ENCODE measurements at places on chromosomes 7 and 10.

DNA sequence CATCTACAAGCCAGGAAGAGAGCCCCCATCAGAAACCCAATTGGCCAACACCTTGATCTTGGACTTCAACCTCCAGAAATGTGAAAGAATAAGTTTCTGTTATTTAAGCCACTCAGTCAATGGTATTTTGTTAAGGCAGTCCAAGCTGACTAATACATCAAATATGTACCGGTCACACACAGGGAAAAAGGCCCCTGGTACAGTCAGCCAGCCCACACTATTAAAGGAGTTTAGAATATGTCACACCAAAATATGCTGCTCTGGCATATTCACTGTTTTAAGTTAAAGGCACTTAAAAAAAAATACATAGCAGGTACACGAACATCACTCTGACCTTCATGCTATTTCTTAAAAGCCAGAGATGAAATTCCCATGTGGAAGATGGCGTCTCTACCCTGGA, 15.2 kb upstream of the CDCA7L start:
- H3K36me3 ChIP-seq, result no peaks in the 10 kb centered on the region
- H3K4me3 ChIP-seq, result no peak overlapping the region
- peaks cover 4% of the 10 kb centered on the region for H3K4me1 ChIP-seq
- no peak overlapping the region for H3K27ac ChIP-seq
- no peak for DNase-seq

- no peaks in the 10 kb centered on the region for H3K27me3 ChIP-seq
- H3K4me1 ChIP-seq, result no peaks in the 10 kb centered on the region
- no peak overlapping the region for H3K27ac ChIP-seq
- DNase-seq, result no peak
- no peaks in the 10 kb centered on the region for H3K36me3 ChIP-seq
- H3K4me3 ChIP-seq, result no peak overlapping the region
Measured at GRCh38 chr10:113278221-113278620, 274.6 kb upstream of the HABP2 start.

DNA sequence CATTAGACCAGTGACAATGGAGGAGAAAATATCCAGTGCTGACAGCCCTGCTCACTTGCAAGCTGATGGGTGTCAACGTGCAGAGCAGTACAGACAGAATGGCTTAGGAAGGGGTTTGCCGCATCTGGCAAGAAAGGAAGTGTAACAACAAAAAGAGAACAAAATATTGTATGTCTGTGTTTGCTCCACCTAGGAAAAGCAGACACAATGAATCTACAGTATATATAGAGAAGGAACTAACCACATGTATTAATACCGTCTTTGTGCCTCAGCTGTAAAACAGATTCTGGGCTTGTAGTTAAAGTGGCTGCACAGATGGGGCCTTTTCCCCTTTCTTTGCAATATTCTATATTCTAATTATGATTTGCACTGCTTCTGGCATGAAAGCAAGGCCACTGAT, 281.1 kb upstream of the MEOX2 start:
- no peak for DNase-seq
- no peaks in the 10 kb centered on the region for H3K36me3 ChIP-seq
- no peaks in the 10 kb centered on the region for H3K27me3 ChIP-seq

DNA sequence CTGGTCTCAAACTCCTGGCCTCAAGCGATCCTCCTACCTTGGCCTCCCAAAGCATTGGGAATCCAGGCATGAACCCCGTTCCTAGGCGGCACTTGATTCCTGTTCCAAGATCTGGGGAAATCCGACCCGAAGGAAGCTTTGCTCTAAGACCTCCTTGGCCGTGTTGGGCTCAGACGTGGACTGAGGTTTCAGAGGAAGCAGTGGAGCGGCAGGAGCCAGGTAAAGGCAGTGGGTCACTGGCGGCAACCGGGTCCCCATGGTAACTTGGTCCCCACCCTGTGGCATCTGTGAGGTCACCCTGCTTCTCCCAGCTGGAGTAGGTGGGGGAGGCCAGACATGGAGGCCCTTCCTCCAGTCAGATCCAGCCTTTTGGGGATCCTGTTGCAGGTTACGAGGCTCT, at the start of gene TMEM270:
TMEM270 (plus strand) TSS at position 301 of the 400 bp plus-strand sequence; CDS start at position 337, 36 bp downstream.
- no peak for DNase-seq
- no peak within 1 kb of the TSS for H3K27ac ChIP-seq
- no peaks in the 10 kb centered on the region for H3K4me1 ChIP-seq
- H3K36me3 ChIP-seq, result no peaks in the 10 kb centered on the region
- no peak within 1 kb of the TSS for H3K4me3 ChIP-seq

DNA sequence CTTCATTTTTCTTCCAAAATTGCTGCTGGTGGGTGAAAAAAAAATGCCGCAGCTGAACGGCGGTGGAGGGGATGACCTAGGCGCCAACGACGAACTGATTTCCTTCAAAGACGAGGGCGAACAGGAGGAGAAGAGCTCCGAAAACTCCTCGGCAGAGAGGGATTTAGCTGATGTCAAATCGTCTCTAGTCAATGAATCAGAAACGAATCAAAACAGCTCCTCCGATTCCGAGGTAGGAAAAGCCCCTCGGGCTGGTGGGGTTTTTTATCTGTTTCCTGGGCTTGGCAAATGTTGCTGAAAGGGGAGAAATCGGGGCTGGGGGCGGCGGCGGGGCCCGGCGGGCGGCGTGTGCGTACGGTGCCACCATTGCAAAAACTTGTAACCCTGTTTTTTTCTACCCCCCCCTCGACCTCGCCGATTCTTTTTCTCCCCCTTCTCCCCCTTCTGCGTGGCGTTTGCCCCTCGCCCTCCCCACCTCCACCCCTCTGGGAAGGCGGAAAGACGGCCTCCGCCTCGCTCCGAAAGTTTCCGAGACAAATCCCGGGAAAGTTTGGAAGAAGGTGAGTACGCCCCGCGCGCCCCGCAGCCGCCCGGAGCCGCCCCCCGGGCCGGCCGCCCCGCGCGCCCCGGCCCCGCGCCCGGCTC, 789 bp downstream of the TCF7L2 start:
- H3K4me1 ChIP-seq, result peaks cover 22% of the 10 kb centered on the region
- DNase-seq, result peak; percentile 23
- no peaks in the 10 kb centered on the region for H3K27me3 ChIP-seq
- H3K4me3 ChIP-seq, result peak overlapping the region; percentile 83
- H3K27ac ChIP-seq, result peak overlapping the region; percentile 98

- peaks cover 13% of the 10 kb centered on the region for H3K4me1 ChIP-seq
- no peaks in the 10 kb centered on the region for H3K27me3 ChIP-seq
- H3K36me3 ChIP-seq, result no peaks in the 10 kb centered on the region
- H3K27ac ChIP-seq, result no peak overlapping the region
Measured at GRCh38 chr10:17212802-17213221, 11.3 kb upstream of the TRDMT1 start.

DNA sequence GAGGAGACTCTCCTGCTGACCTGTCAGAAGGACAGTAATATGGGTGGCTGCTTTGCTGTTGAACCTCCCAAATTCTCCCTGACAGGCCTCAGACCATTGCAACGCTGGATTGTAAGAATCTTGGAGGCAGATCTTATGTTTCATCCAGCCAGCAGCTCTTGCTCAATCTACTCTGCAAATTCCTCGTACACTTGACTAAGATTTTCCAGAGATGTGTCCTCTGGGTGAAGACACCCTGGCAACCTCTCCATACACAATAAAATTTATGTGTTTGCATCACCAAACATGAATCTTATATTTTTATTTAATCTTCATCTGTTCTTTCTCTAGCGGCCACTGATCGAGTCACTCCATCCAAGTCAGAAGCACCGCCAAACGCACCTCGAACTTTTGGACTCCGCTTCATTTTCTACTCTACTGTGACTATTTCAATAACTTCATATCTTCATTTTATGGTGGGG, 623.1 kb downstream of the ACTR3B start:
- no peak overlapping the region for H3K27ac ChIP-seq
- H3K27me3 ChIP-seq, result no peaks in the 10 kb centered on the region
- no peaks in the 10 kb centered on the region for H3K4me1 ChIP-seq
- H3K36me3 ChIP-seq, result no peaks in the 10 kb centered on the region

- H3K36me3 ChIP-seq, result no peaks in the 10 kb centered on the region
- no peak overlapping the region for H3K4me3 ChIP-seq
- H3K4me1 ChIP-seq, result no peaks in the 10 kb centered on the region
- no peaks in the 10 kb centered on the region for H3K27me3 ChIP-seq
- H3K27ac ChIP-seq, result peak overlapping the region; percentile 90
Measured at GRCh38 chr7:135147341-135147898, 452 bp upstream of the TMEM140 start.

GRCh38 chr10:23075672-23076071, 19.7 kb upstream of the MSRB2 start:
- H3K36me3 ChIP-seq, result no peaks in the 10 kb centered on the region
- no peaks in the 10 kb centered on the region for H3K27me3 ChIP-seq
- peaks cover 4% of the 10 kb centered on the region for H3K4me1 ChIP-seq
- no peak for DNase-seq
- H3K4me3 ChIP-seq, result no peak overlapping the region

DNA sequence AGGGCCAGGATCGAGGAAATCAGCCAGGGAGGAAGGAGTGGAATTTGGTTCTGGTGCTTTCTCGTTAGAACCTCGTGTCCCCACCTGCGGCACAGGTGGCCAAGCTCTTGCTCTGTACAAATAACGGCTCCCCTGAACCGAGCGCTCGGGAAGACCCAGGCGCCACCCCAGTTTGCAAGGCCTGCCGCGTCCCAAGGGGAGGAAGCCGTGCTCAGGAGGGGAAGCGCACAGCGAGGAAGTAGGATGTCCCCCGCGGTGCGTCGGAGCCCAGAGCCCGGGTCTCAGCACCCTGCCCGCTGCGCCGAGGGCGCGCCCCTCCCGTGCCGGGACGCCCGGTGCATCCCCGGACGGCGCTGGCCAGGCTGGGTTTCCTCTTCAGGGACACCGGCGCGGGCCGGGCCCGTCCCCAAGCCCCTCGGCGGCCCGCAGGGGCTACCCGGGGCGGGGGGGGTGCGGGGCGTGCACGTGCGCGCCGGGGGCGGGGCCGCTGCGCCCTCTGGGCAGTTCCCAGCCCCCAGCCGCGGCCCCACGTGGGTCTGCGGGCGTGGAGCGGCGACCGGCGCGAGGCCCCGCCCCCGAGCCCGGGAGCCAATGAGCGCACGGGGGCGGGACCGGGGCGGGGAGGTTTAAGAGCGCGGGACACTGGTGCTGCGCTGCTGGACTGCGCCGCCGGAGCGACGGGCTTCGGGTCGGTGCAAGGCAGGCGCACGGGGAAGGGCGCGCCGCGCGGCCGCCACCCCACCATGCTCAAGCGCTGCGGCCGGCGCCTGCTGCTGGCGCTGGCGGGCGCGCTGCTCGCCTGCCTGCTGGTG, at the start of gene LFNG:
LFNG (plus strand) TSS at position 656 of the 812 bp plus-strand sequence; CDS start at position 744, 88 bp downstream.
- peak; percentile 82 for DNase-seq
- H3K4me3 ChIP-seq, result peak within 1 kb of the TSS; percentile 17
- no peaks in the 10 kb centered on the region for H3K36me3 ChIP-seq
- no peak within 1 kb of the TSS for H3K27ac ChIP-seq
